Activated effector memory CD4-positive, alpha-beta T cell treated with Interleukin-2 at 50 U/mL for 16 hours (primary cell): ENCODE measurements at places on chromosomes 7 and 10.

DNA sequence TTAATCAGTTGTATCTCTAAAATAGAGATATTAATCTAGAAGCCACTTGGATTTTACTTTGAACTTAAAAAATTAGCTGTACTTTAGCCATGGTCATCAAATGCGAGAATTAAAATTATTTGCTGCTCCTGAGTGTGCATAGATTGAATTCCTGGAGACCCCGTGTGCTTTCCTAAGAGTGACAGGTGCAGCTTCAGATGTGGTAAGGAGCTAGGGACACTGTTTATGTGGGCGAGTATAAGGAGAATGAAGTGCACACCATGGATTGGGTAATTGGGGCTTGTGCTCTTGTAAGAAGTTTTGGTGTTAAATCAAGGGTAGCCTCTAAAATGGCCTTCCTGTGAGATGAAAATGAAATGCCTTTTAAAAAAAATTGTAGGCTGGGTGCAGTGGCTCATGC is 9.8 kb downstream of the PLCE1 start:
- DNase-seq = no peak

GRCh38 chr10:92569071-92569470 is 4.8 kb downstream of the IDE start:
- DNase-seq = no peak

GRCh38 chr7:818031-818699 is 14.1 kb upstream of the SUN1 start:
- DNase-seq = no peak

GRCh38 chr10:121910673-121911420 is 17.0 kb downstream of the ATE1 start:
- DNase-seq = no peak

- no peak for DNase-seq
These were observed 16.0 kb upstream of the INPP5A start for GRCh38 chr10:132521466-132522102.

- no peak for DNase-seq
These were observed 142.5 kb downstream of the WDR37 start for GRCh38 chr10:1198453-1199344.

DNA sequence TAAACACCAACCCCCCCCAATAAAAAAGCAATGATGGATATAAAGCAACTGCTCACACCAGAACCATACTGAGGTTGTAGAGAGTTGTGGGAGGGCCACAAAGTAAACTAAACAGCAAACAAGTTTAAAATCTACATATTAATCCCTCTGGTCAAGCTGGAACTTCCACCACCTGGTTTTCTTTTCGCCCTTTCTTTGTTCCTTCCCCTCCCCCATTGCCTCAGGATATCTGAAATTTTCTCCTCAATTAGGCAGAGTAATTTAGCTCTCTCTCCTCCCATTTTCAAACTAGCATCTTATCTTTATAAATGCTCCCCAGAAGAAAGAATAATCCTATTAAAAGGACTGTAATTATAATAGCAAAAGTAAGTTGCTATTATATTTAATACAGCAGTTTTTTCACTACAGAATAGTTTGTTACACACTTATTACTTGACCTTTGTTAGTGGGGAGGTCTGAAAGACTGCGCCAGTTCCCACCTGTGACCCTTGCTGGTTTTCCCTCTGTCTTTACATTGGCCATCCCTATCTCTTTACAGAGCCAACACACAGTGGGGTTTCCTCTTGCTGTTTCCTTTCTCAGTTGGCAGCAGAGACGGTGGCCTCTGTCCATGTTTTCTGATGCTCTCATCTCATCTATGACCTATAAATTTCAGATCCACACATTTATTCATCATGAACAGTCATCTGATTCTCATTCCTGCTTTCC is 235.4 kb downstream of the RNLS start:
- DNase-seq = no peak
